ENCODE measurements at places on chromosomes 7 and 10. TPM values are rescaled to one million over a fixed set of nuclear protein-coding genes. Genes with fewer than 3 reads are reported as not detected.
A peak's percentile ranks its signal among the peaks of the same experiment; 100 is the strongest.

DOCK4 gene
- 6.2 TPM for polyA plus RNA-seq

CUTC gene
- 24.3 TPM for polyA plus RNA-seq

ABCC2 gene
- 3.3 TPM for polyA plus RNA-seq

MYPN gene
- polyA plus RNA-seq = 0.54 TPM

ADCY1 gene
- polyA plus RNA-seq = 0.50 TPM

SLC29A4 gene
- 0.43 TPM for polyA plus RNA-seq

CALHM3 gene
- not detected for polyA plus RNA-seq

- peak overlapping the region; percentile 25 for H3K4me3 ChIP-seq
- no peaks in the 10 kb centered on the region for H3K27me3 ChIP-seq
- peaks cover 25% of the 10 kb centered on the region for H3K4me1 ChIP-seq
- H3K27ac ChIP-seq = no peak overlapping the region
- no peaks in the 10 kb centered on the region for H3K36me3 ChIP-seq
- no peak for DNase-seq
These were observed 20.0 kb downstream of the KCP start for GRCh38 chr7:128890306-128891109.

- H3K4me3 ChIP-seq = no peak overlapping the region
- H3K36me3 ChIP-seq = no peaks in the 10 kb centered on the region
- DNase-seq = no peak
These were observed 272.6 kb downstream of the DOCK4 start for GRCh38 chr7:111933609-111934008.

GRCh38 chr10:104117839-104118323 lies 4.1 kb upstream of the SFR1 start:
- H3K4me3 ChIP-seq = no peak overlapping the region
- no peak for DNase-seq
- H3K36me3 ChIP-seq = no peaks in the 10 kb centered on the region
- peak overlapping the region; percentile 99 for H3K27ac ChIP-seq
- H3K4me1 ChIP-seq = peaks cover 60% of the 10 kb centered on the region

DNA sequence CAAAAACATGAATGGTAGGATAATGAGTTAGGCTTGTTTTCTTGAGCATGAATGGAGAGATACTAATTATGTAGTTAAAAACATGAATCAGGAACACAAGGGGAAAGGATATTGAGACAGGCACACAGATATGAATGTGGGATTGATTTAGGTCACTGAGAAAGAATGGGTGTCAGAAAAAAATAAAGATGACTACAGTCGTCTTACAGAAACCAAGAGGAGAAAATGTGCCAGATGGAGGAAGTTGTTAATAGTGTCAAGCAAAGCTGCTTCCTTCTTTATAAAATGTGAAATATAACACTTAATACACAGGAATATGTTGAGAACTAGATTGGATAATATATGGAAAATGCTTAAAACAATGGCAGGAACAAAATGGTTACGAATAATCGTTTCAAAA lies 173.3 kb upstream of the BET1 start:
- H3K4me3 ChIP-seq = no peak overlapping the region
- DNase-seq = no peak

DNA sequence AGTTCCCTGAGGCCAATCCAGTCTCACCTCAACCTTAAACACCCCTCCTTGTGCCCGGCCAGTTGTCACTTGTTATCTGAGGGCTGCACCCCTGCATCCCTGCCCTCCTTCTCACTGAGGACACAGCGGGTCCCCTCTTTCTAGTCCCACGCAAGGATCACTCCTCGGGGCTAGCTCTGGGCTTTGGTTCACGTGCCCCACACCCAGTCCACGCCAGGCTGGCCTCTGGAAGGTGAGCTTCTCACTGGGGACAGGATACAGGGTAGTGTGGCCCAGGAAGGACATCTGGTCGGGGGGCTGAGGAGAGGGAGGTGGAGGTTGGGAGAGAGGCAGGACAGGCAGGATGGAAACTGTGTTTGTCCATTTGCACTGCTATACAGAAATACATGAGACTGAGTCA lies 25.5 kb downstream of the UPP1 start:
- H3K27me3 ChIP-seq = no peaks in the 10 kb centered on the region
- H3K4me3 ChIP-seq = no peak overlapping the region
- H3K36me3 ChIP-seq = no peaks in the 10 kb centered on the region
- H3K4me1 ChIP-seq = peaks cover 14% of the 10 kb centered on the region
- DNase-seq = no peak

DNA sequence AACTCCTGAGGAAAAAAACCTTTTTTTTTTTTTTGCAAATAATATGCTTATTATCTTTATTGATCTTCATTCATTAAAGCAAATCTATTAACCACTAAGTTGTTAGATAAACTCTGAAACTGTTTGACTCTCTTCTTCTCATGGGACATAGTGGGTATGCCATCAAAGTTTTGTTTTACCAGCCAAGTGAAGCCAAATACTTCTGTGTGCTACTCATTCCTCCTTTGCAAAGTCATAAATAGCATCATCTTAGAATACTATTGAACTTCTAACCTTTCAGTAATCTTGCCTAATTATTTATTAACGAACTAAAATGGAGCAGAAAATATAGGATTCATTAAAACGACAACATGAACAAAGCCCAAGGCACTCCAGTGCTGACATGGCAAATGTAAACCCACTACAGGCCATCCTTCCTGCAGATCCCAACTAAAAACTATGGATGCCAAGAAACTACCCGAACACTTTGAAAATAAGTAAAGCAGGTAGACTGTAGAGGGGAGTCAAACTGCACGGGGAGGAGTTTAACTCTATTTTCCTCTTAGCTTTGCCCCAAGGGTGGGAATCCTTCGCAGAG lies 61.2 kb upstream of the ODAD2 start:
- H3K4me3 ChIP-seq = no peak overlapping the region
- H3K36me3 ChIP-seq = no peaks in the 10 kb centered on the region
- H3K27ac ChIP-seq = no peak overlapping the region
- no peaks in the 10 kb centered on the region for H3K27me3 ChIP-seq
- H3K4me1 ChIP-seq = no peaks in the 10 kb centered on the region

GRCh38 chr10:127018766-127019165 lies 113.5 kb downstream of the DOCK1 start:
- peaks cover 11% of the 10 kb centered on the region for H3K36me3 ChIP-seq
- H3K4me1 ChIP-seq = peaks cover under 1% of the 10 kb centered on the region
- no peak for DNase-seq
- no peak overlapping the region for H3K4me3 ChIP-seq
- H3K27me3 ChIP-seq = no peaks in the 10 kb centered on the region

- no peak overlapping the region for H3K4me3 ChIP-seq
- H3K36me3 ChIP-seq = no peaks in the 10 kb centered on the region
- no peak for DNase-seq
- H3K4me1 ChIP-seq = no peaks in the 10 kb centered on the region
- H3K27ac ChIP-seq = no peak overlapping the region
These were observed 194.5 kb upstream of the GALNT17 start for GRCh38 chr7:70937424-70937823.

- H3K27me3 ChIP-seq = no peaks in the 10 kb centered on the region
- DNase-seq = no peak
- peaks cover 74% of the 10 kb centered on the region for H3K36me3 ChIP-seq
- H3K4me3 ChIP-seq = no peak overlapping the region
- no peaks in the 10 kb centered on the region for H3K4me1 ChIP-seq
These were observed 13.4 kb downstream of the ATP5MF start for GRCh38 chr7:99452541-99452940.

DNA sequence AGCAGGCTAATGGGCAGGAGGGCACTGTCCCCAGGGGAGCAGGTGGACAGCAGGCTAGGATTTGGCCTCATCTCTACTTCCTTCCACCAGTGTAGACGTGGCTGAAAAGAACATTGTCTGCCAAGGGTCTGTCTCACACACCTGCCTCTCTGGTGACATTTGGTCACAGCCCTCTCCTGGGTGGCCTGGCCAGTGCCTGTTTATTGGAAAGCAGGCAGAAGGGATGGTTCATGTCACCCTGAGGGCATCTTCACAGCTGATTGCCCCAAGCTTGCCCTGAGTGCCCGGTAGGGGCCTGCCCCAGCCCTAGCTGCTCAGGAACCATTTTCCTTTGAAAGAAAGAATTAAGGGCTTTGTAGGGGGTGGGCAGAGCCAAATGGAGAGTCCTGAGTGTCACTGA lies 138.7 kb downstream of the C10orf105 start:
- H3K4me1 ChIP-seq = no peaks in the 10 kb centered on the region
- no peak for DNase-seq
- no peaks in the 10 kb centered on the region for H3K36me3 ChIP-seq
- H3K27me3 ChIP-seq = peaks cover 8% of the 10 kb centered on the region
- no peak overlapping the region for H3K27ac ChIP-seq

- no peak overlapping the region for H3K4me3 ChIP-seq
- H3K27me3 ChIP-seq = peaks cover 5% of the 10 kb centered on the region
- H3K27ac ChIP-seq = no peak overlapping the region
- DNase-seq = no peak
- no peaks in the 10 kb centered on the region for H3K36me3 ChIP-seq
These were observed 2.9 kb downstream of the FZD8 start for GRCh38 chr10:35639021-35639727.

DNA sequence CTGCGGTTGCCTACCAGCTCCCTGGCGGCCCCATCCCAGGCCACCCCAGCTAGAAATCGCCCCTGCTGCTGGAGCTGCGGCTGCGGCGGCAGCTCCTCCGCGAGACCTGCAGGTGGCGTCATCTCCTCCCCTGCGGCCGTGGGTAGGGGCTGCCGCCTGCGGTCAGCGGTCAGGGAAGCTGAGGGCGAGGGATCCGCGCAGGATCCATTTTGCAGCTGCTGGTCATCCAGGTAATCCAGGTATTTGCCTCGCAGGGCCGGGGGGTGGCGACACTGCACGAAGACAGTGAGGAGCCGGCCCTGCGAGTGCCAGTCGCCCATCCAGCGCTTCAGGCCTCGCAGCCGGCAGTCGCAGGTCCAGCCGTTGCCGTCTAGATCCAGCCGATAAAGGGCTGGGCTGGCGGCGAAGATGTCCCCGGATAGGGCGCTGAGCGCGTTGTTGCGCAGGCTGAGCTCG lies 1.5 kb downstream of the TRIL start:
- H3K4me1 ChIP-seq = peaks cover 20% of the 10 kb centered on the region
- no peak for DNase-seq
- H3K36me3 ChIP-seq = no peaks in the 10 kb centered on the region
- H3K4me3 ChIP-seq = peak overlapping the region; percentile 49
- peaks cover 38% of the 10 kb centered on the region for H3K27me3 ChIP-seq

GRCh38 chr7:12737373-12737772 lies 49.9 kb downstream of the ARL4A start:
- no peaks in the 10 kb centered on the region for H3K4me1 ChIP-seq
- H3K36me3 ChIP-seq = no peaks in the 10 kb centered on the region
- H3K27me3 ChIP-seq = no peaks in the 10 kb centered on the region
- no peak for DNase-seq
- H3K4me3 ChIP-seq = no peak overlapping the region

DNA sequence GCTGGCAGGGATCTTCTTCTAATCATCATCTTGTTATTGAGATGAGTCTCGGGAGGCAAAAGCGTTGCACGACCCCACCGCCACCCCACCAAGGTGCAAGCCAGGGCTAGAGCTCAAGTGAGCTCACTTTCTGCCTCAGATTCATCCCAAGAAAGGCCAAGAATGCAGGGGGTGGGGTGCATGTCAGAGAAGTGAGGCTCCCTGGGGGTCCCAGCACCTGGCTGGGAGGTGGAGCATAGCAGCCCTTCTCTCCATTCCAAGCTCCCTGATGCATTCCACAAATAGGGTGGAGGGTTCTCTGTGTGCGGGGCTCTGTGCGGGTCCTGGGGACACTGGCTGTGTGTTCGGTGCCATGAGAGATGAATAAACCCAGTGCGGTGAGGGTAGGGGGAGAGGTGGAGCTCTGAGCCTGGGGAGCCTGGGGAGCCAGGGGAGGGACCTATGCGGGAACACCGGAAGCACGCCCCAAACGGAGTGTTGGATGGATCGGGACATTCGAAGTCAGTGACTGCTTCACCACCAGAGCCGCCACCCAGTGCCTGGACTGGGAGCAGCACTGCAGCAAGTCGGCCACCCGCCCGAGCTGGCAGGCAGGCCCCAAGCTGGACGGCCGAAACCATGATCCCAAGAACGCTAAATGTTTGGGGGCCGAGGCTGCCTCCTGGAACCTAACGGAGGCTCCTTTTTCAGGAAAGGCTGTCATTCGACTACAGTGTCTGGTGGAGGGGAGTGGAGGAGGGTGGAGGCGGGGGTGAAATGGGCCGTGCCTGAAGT lies 17.9 kb upstream of the HMX3 start:
- peaks cover 21% of the 10 kb centered on the region for H3K27me3 ChIP-seq
- no peaks in the 10 kb centered on the region for H3K4me1 ChIP-seq
- H3K36me3 ChIP-seq = no peaks in the 10 kb centered on the region
- DNase-seq = no peak

DNA sequence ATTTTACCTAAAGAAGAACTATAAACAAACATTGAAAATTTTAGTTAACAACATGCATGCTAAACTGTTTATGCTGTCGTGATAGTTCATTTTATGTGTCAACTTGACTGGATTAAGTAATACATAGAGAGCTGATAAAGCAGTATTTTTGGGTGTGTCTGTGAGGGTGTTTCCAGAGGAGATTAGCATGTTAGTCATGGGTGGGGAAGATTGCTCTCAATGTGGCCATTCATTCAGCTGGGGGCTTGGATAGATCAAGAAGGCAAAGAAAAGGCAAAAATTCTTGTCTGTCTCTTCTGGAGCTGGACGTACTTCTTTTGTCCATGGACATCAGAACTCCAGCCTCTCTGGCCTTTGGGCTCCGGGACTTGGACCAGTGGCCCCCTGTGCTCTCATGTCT lies 172.9 kb upstream of the SEMA3E start:
- H3K4me3 ChIP-seq = no peak overlapping the region
- H3K27me3 ChIP-seq = no peaks in the 10 kb centered on the region
- H3K27ac ChIP-seq = no peak overlapping the region
- H3K36me3 ChIP-seq = no peaks in the 10 kb centered on the region
- DNase-seq = no peak
- no peaks in the 10 kb centered on the region for H3K4me1 ChIP-seq

DNA sequence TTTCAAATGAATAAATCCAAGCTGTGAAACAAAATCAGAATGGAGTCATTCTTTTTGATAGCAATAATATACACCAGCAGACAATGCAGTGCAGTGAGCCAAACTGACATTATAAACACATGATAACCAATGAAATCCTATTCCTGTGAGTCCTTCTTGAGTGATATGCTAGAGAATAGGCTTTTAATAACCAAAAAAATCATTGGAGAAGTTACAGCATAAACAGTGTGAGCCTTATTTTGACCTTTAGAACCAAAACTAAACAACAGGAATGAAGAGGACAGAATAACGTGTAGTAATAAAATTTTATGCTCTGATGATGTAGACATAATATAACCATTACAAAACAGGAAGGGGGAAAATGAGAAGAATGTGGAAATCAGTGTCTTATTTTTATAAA lies 8.7 kb downstream of the HUS1 start:
- H3K27me3 ChIP-seq = no peaks in the 10 kb centered on the region
- H3K4me1 ChIP-seq = no peaks in the 10 kb centered on the region
- no peak overlapping the region for H3K27ac ChIP-seq

GRCh38 chr7:81767926-81768325 lies 1.9 kb downstream of the HGF start:
- no peaks in the 10 kb centered on the region for H3K36me3 ChIP-seq
- H3K27ac ChIP-seq = no peak overlapping the region
- no peak overlapping the region for H3K4me3 ChIP-seq
- no peak for DNase-seq
- H3K4me1 ChIP-seq = peaks cover 8% of the 10 kb centered on the region

- no peaks in the 10 kb centered on the region for H3K27me3 ChIP-seq
- no peak overlapping the region for H3K4me3 ChIP-seq
- no peak overlapping the region for H3K27ac ChIP-seq
- peaks cover 3% of the 10 kb centered on the region for H3K36me3 ChIP-seq
These were observed 35.3 kb upstream of the KCNIP2 start for GRCh38 chr10:101878869-101879268.

- H3K4me1 ChIP-seq = no peaks in the 10 kb centered on the region
- no peak for DNase-seq
- no peak overlapping the region for H3K27ac ChIP-seq
- no peaks in the 10 kb centered on the region for H3K36me3 ChIP-seq
- H3K4me3 ChIP-seq = no peak overlapping the region
These were observed 576.9 kb downstream of the GLRX3 start for GRCh38 chr10:130713135-130713534.
